Activated CD4-positive, alpha-beta T cell treated with anti-CD3 and anti-CD28 coated beads for 24 hours (primary cell): ENCODE measurements at places on chromosomes 7 and 10.

- no peak for DNase-seq
Measured at GRCh38 chr10:113021268-113022040, 71.4 kb downstream of the TCF7L2 start.

- DNase-seq, result no peak
Measured at GRCh38 chr10:129956286-129956670, 7.8 kb downstream of the EBF3 start.

DNA sequence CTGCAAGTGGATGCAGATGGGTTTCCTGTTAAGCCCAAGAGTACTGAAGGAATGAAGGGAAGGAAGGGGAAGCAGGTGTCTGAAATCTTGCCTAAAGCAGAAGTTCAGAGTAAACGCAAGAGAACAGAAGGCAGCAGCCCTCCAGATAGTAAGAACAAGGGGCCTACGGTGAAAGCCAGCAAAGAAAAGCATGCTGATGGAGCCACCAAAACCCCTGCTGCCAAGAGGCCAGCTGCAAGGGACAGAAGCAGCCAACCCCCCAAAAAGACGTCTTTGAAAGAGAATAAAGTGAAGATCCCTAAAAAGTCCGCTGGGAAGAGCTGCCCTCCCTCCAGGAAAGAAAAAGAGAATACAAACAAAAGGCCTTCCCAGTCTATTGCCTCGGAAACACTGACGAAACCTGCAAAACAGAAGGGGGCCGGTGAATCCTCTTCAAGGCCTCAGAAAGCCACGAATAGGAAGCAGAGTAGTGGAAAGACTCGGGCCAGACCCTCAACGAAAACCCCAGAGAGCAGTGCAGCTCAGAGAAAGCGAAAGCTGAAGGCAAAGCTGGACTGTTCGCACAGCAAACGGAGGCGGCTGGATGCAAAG lies 152.5 kb downstream of the LCOR start:
- DNase-seq, result no peak

DNA sequence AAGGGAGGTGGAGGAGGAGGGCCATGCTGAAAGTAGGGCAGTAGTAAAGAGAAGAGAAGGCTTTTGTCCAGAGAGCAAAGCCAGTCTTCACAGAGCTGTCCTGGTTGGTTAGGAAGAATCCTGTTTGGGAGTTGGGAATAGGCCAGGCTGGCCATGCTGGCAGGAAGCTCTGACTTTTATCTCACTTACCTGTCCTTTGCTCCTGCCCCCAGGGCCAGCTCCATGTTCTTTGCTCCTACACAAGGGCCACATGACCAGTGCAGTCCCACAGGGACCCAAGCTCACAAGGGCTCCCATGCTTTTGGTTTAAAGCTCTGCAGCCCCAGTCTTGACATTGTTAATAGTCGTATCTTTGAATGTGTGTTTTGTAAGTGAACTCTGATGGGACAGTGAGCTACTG lies 161.6 kb upstream of the KMT2E start:
- DNase-seq, result no peak

GRCh38 chr7:75915416-75916156 lies 631 bp downstream of the POR start:
- no peak for DNase-seq
